Dermis microvascular lymphatic vessel endothelial cell (primary cell): ENCODE measurements at places on chromosomes 5 and 9. TPM values are rescaled to one million over a fixed set of nuclear protein-coding genes. Genes with fewer than 3 reads are reported as not detected.

- DNase-seq = no peak
These were observed 63.0 kb upstream of the OTULINL start for GRCh38 chr5:14518638-14519037.

DNA sequence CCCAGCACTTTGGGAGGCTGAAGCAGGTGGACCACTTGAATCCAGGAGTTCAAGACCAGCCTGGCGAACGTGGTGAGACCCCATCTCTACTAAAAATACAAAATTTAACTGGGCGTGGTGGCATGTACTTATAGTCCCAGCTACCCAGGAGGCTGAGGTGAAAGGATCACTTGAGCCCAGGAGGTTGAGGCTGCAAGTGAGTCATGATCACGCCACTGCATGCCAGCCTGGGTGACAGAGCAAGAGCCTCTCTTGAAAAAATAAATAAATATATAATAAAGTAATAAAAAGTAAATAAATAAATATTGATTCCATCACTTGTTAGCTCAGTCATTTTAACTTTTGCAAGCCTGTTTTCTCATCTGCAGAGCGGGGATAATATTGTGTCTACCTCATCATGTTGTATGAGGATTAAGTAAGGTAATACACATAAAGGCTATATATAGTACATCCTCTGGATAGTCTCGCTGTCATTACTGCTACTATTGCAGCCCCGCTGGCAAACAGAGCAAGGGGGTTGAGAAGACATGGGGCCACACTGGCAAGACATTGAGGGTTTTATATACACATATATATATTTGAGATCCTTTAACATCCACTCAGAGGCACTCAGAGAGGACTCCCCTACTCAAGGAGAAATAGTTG is 210.9 kb downstream of the C9orf152 start:
- no peak for DNase-seq

- DNase-seq = no peak
These were observed 133.7 kb upstream of the ASTN2 start for GRCh38 chr9:117548556-117548955.

DNA sequence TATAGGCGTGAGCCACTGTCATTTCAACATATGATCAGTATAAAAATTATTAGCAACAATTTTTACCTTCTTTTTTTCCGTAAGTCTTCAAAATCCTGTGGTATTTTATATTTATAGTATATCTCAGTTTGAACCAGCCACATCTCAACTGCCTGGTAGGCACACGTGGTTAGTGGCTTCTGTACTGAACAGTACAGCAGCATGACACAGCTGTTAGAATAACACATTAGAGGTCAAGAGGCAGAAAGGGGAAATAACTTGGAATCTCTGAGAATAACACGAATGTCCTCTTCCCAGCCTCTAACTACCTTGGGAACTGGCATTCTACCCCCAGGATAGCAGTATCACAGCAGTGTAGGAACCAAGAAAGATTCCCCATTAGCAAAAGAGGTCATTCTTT is 108.5 kb upstream of the IQGAP2 start:
- DNase-seq = no peak

DNA sequence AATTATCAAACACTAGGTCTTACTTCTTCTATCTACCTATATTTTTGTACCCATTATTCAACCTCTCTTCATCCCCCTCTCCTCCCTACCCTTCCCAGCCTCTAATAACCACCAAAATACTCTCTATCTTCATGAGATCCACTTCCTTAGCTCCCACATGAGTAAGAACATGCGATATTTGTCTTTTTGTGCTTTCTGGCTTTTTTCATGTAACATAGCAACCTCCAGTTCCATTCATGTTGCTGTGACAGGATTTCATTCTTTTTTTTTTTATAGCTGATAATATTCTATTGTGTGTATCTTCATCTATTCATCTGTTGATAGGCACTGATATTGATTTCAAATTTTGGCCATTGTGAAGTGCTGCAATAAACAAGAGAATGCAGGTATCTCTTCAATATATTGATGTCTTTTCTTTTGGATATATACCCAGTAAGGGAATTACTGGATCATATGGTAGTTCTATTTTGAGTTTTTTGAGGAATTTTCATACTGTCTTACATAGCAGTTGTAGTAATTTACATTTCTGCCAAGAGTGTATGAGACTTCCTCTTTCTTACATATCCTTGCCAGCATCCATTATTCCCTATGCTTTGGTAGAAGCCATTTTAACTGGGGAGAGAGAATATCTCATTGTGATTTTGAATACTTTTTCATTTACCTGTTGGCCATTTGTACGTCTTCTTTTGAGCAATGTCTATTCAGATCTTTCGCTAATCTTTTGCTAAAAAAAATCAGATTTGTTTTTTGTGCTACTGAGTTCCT is 156.8 kb downstream of the DCP2 start:
- no peak for DNase-seq

DNA sequence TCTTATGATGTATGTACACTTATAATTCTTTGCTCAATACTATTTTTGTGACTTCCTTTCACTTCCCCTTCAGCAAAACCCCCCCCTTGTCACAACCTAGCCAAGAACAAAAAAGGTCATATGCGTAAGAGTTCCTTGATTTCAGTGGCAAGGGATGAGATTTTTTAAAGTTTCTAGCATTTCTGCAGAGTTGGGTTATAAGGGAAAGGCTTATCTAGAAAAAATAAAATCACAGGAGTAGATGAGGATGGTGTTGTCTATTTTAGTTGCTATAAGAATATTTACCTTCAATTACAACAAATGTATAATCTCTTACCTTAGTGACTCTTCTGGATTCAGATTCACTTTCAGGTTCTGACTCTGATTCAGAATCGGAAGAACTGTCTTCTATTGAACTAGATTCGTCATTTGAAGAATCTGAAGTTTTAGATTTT is 184.6 kb downstream of the AP3B1 start:
- DNase-seq = no peak

GRCh38 chr5:171968531-171968930 is 37.9 kb downstream of the FBXW11 start:
- DNase-seq = no peak

GRCh38 chr9:81086416-81086815 is 602.9 kb downstream of the TLE1 start:
- DNase-seq = no peak

Gene NUTM2F
- total RNA-seq = not detected in 2 replicates

Gene PCDHGB1
- total RNA-seq = 0.39 and 1.1 TPM in 2 replicates

Gene CD180
- under 0.01 TPM in 1 of 2 replicates, not detected in the other for total RNA-seq

Gene ZDHHC12
- 46.1 and 55.5 TPM in 2 replicates for total RNA-seq

Gene RNF180
- total RNA-seq = 1.2 and 2.9 TPM in 2 replicates
